ENCODE measurements at places on chromosomes 3 and 15. TPM values are rescaled to one million over a fixed set of nuclear protein-coding genes. Genes with fewer than 3 reads are reported as not detected.

Gene GLDN
- total RNA-seq, result 1.7 TPM

Gene ALS2CL
- 5.0 TPM for total RNA-seq

Gene B3GALNT1
- 2.0 TPM for total RNA-seq

Gene XYLB
- total RNA-seq, result 1.3 TPM

Gene CHRNA7
- 0.32 TPM for total RNA-seq

Gene ZSCAN29
- 26.2 TPM for total RNA-seq

Gene MUC13
- total RNA-seq, result not detected

Gene ITGA11
- 4.9 TPM for total RNA-seq

Gene RNU5B-1
- 12.8 TPM for total RNA-seq

Gene FETUB
- total RNA-seq, result not detected

Gene SEMA3B
- total RNA-seq, result 3.9 TPM

Gene CYP8B1
- not detected for total RNA-seq

Gene SCAANT1
- total RNA-seq, result not detected

Gene TGM5
- total RNA-seq, result not detected

Gene LEO1
- 7.6 TPM for total RNA-seq

Gene TMEM212
- total RNA-seq, result not detected

Gene EIF1B
- 75.8 TPM for total RNA-seq

Gene ADAMTS17
- 12.1 TPM for total RNA-seq

Gene RARB
- 5.4 TPM for total RNA-seq

Gene C2CD4B
- total RNA-seq, result 1.8 TPM

Gene STRC
- not detected for total RNA-seq

Gene RNF123
- total RNA-seq, result 105 TPM

Gene NPAP1
- total RNA-seq, result not detected

Gene GOLGA8S
- total RNA-seq, result 0.04 TPM

Gene CLN6
- 14.7 TPM for total RNA-seq

Gene DNAJC13
- 20.0 TPM for total RNA-seq

Gene PGBD4
- total RNA-seq, result 1.4 TPM

Gene ZNF860
- total RNA-seq, result not detected

Gene CYP1A2
- not detected for total RNA-seq

Gene GHSR
- total RNA-seq, result not detected

Gene AP3B2
- 2.0 TPM for total RNA-seq

Gene PLSCR5
- total RNA-seq, result not detected

Gene GXYLT2
- 0.84 TPM for total RNA-seq

Gene ILDR1
- total RNA-seq, result not detected

Gene SPTBN5
- total RNA-seq, result 0.22 TPM

Gene NT5DC2
- 13.7 TPM for total RNA-seq

Gene RPL22L1
- 8.4 TPM for total RNA-seq

Gene LRRC2
- 95.5 TPM for total RNA-seq

Gene CFAP44
- 1.1 TPM for total RNA-seq

Gene DLL4
- 13.1 TPM for total RNA-seq

Gene FXR1
- total RNA-seq, result 779 TPM

Gene TRPM1
- total RNA-seq, result not detected
